PC-3 (cell line): ENCODE measurements at places on chromosomes 2 and 18. TPM values are rescaled to one million over a fixed set of nuclear protein-coding genes. Genes with fewer than 3 reads are reported as not detected.
A peak's percentile ranks its signal among the peaks of the same experiment; 100 is the strongest.

KLHL30 gene
- total RNA-seq: not detected in 2 replicates

GRCh38 chr2:79935046-79935732 lies 369.4 kb downstream of the LRRTM1 start:
- H3K27me3 ChIP-seq: no peaks in the 10 kb centered on the region
- H3K4me3 ChIP-seq: no peak overlapping the region
- no peaks in the 10 kb centered on the region for H3K4me1 ChIP-seq

HOXD4 gene
- total RNA-seq: 0.29 and 1.8 TPM in 2 replicates

FIGN gene
- 1.3 and 1.5 TPM in 2 replicates for total RNA-seq

REG3A gene
- not detected in 2 replicates for total RNA-seq

GRCh38 chr2:19632403-19632991 lies 269.3 kb downstream of the TTC32 start:
- H3K36me3 ChIP-seq: no peaks in the 10 kb centered on the region
- no peaks in the 10 kb centered on the region for H3K27me3 ChIP-seq
- no peaks in the 10 kb centered on the region for H3K4me1 ChIP-seq
- no peak for DNase-seq
- no peak overlapping the region for H3K4me3 ChIP-seq

TRPM8 gene
- total RNA-seq: not detected in 2 replicates

- no peak overlapping the region for H3K27ac ChIP-seq
- H3K27me3 ChIP-seq: peaks cover 78% of the 10 kb centered on the region
- H3K4me1 ChIP-seq: no peaks in the 10 kb centered on the region
- DNase-seq: no peak
- no peak overlapping the region for H3K4me3 ChIP-seq
Observed at GRCh38 chr2:204140246-204140645, 203.7 kb downstream of the ICOS start.

DNA sequence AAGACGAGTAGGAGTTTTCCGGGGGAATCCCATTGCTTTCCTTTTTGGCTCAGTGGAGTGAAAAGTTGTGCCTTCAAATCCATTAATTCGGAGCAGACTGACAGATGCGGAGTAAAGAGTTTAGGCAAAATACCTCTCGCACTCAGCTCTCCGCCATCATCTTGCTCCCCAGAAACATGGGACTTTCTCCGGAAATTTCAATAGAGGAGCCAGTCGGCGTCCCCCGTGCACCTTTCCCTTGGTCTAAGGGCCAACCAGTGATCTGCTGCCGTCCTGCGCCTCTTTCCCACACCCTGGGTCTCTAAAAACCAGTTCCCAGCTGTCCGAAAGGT lies 318 bp downstream of the TYW5 start:
- H3K27me3 ChIP-seq: no peaks in the 10 kb centered on the region
- H3K27ac ChIP-seq: peak overlapping the region; percentile 82
- peak; percentile 59 for DNase-seq
- peak overlapping the region; percentile 94 for H3K4me3 ChIP-seq
- peaks cover 20% of the 10 kb centered on the region; the same call in 1 of the 2 replicates for H3K36me3 ChIP-seq
- H3K4me1 ChIP-seq: peaks cover 20% of the 10 kb centered on the region

- H3K27me3 ChIP-seq: no peaks in the 10 kb centered on the region
- DNase-seq: no peak
- no peaks in the 10 kb centered on the region; the same call in 1 of the 2 replicates for H3K36me3 ChIP-seq
Observed at GRCh38 chr2:8965216-8965969, 38.1 kb downstream of the MBOAT2 start.

DNA sequence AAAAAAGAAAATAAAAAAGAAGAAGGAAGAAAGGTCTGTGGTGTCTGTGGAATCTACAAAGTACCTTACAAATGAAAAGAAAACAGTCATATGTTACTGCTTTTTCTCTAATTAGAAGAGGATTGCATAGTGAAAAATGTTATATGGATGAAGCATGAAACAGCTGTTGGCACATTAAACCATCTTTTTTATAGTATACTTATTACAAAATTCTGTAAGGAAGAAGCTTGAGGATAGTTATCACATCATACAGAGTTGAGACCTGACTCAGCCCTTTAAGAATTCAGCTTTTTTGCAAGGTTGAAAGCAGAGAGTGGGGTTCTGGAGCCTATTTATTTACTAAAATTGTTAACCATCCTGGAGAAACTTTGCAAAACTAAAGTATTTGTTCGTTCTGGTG lies 222.7 kb downstream of the PHLPP1 start:
- DNase-seq: peak; percentile 25
- H3K4me3 ChIP-seq: no peak overlapping the region
- H3K27ac ChIP-seq: peak overlapping the region; percentile 65
- H3K4me1 ChIP-seq: peaks cover 46% of the 10 kb centered on the region
- H3K36me3 ChIP-seq: no peaks in the 10 kb centered on the region
